ENCODE measurements at places on chromosomes 1 and 21.

GRCh38 chr1:86200901-86201300 lies 44.3 kb upstream of the COL24A1 start:
- DNase-seq = no peak

- no peak for DNase-seq
These were observed at the start of gene GSTM3 for GRCh38 chr1:109740615-109741373. TSS of gene GSTM3 (minus strand) at chr1:109741038. CDS start at chr1:109740287, 751 bp downstream.

- DNase-seq = no peak
These were observed 70.6 kb downstream of the ALPL start for GRCh38 chr1:21579791-21580190.

DNA sequence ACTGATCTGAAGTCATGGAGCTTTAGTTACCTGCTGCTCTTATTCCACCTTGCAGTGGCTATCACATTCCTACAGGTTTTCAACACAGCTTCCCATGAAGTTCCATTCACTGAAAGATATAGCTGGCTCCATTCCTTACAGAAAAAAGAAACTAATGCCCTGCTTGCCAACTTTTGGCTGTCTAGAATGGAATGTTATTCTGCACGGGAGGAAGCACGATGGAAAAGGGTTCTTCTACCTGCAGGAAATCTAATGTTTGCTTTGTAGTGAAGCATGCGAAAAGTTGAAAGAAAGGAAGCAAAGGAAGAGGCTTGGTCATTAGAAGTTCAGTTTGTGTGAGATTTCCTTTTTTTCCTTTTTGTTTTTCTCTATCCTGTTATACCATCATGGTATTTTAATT lies 32.6 kb downstream of the GIPC2 start:
- no peak for DNase-seq

- no peak for DNase-seq
These were observed 30.9 kb upstream of the UBE2U start for GRCh38 chr1:64172458-64172983.

GRCh38 chr1:47997289-47998200 lies at the start of gene TRABD2B:
TSS of gene TRABD2B (minus strand) at chr1:47997385.
- DNase-seq = peak; percentile 12

- no peak for DNase-seq
These were observed 136.1 kb upstream of the IRF2BP2 start for GRCh38 chr1:234745844-234746797.

GRCh38 chr1:61337441-61337951 lies 255.1 kb downstream of the NFIA start:
- no peak for DNase-seq

GRCh38 chr1:235270625-235271024 lies 57.4 kb downstream of the ARID4B start:
- no peak for DNase-seq

All from stimulated activated CD8-positive, alpha-beta memory T cell treated with anti-CD3 and anti-CD28 coated beads, Interleukin-7, amount 100 ng/mL, for 1 hour (primary cell).